Temporal lobe (tissue), 4 donors: ENCODE measurements at places on chromosomes 11 and 22. TPM values are rescaled to one million over a fixed set of nuclear protein-coding genes. Genes with fewer than 3 reads are reported as not detected.

Gene FREY1
- total RNA-seq: 0.25 TPM

Gene FBLN1
- total RNA-seq: 39.3 TPM

Gene VSIG10L2
- total RNA-seq: not detected

Gene EFCAB6
- total RNA-seq: 7.6 TPM

Gene OSBP
- total RNA-seq: 34.9 TPM

Gene SYT13
- 130 TPM for total RNA-seq

Gene ROBO3
- total RNA-seq: 4.7 TPM

Gene KIF18A
- total RNA-seq: 3.4 TPM

Gene RFPL2
- 0.49 TPM for total RNA-seq

Gene MS4A1
- total RNA-seq: not detected

Gene ADM2
- total RNA-seq: under 0.01 TPM

Gene REXO2
- 34.7 TPM for total RNA-seq

Gene MRPL40
- total RNA-seq: 8.4 TPM

Gene NEFH
- 0.49 TPM for total RNA-seq

Gene SMIM35
- not detected for total RNA-seq

Gene EMSY
- total RNA-seq: 27.0 TPM

Gene SPON1
- 36.4 TPM for total RNA-seq

Gene PPARA
- 4.9 TPM for total RNA-seq

Gene LRRN4CL
- 0.25 TPM for total RNA-seq

Gene SEC14L6
- 0.49 TPM for total RNA-seq

Gene UBE2L6
- total RNA-seq: 40.8 TPM

Gene CD82
- 9.6 TPM for total RNA-seq

Gene LMO1
- 2.0 TPM for total RNA-seq

Gene TNNI2
- total RNA-seq: not detected

Gene OMP
- not detected for total RNA-seq

Gene PVALB
- not detected for total RNA-seq

Gene CCDC83
- total RNA-seq: not detected

Gene RNF215
- total RNA-seq: 13.8 TPM

Gene PKNOX2
- total RNA-seq: 5.4 TPM

Gene MUC5AC
- total RNA-seq: 0.25 TPM

Gene SF3A1
- 18.2 TPM for total RNA-seq

Gene DEUP1
- 0.49 TPM for total RNA-seq

Gene GRM5
- total RNA-seq: 141 TPM

Gene ZP1
- not detected for total RNA-seq

Gene ACCSL
- not detected for total RNA-seq

Gene MLC1
- total RNA-seq: 30.5 TPM

Gene MFRP
- total RNA-seq: not detected

Gene APOBEC3F
- total RNA-seq: 0.49 TPM

Gene MS4A2
- total RNA-seq: not detected

Gene CCS
- total RNA-seq: 13.5 TPM

Gene SMTNL1
- not detected for total RNA-seq

Gene OR6A2
- total RNA-seq: 0.49 TPM

Gene SHANK3
- 5.9 TPM for total RNA-seq

Gene RTL10
- 8.1 TPM for total RNA-seq

Gene KRTAP5-7
- total RNA-seq: not detected

Gene PNPLA5
- total RNA-seq: 0.25 TPM

Gene HEPHL1
- total RNA-seq: not detected

Gene SPI1
- total RNA-seq: 1.7 TPM
